ENCODE measurements at places on chromosomes 4 and X.

- DNase-seq = no peak
Observed at GRCh38 chr4:186900984-186901383, 177.3 kb upstream of the FAT1 start.

DNA sequence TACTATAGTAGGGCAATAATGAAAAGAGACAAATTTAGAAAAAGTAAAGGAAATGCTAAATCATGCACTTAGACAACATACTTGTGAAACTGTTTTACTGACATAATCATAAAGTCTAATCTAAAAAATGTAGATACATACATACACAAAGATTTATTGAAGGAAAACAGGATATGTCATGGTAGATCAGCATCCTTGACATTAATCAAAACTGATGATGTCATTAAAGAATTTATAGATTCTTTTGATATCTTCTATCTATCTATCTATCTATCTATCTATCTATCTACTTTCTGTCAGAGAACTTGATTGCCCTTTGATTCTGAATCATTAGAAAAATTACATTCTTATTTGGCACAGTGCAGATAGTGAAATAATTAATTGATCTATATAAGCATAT lies 311.3 kb downstream of the CCSER1 start:
- no peak for DNase-seq

DNA sequence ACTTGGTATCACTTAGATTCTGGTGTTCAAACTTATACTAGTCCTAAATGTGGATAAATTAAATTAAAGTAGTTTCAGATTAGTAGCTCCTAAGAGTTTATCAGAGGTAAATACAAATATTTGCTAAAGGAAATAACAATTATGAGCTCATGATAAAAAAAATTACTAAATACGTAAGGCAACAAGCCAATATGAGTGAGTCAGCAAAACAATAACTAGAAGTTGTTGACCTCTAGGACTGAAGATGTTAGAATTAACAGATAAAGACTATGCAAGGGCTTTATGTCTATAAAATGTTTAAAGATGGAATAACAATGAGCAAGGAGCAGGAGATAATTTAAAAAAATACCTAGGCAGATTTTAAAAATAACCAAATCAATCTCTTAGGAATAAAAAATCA lies 195.8 kb downstream of the CLCN4 start:
- no peak for DNase-seq

- DNase-seq = no peak
Observed at GRCh38 chr4:98739751-98740150, 81.3 kb upstream of the TSPAN5 start.

DNA sequence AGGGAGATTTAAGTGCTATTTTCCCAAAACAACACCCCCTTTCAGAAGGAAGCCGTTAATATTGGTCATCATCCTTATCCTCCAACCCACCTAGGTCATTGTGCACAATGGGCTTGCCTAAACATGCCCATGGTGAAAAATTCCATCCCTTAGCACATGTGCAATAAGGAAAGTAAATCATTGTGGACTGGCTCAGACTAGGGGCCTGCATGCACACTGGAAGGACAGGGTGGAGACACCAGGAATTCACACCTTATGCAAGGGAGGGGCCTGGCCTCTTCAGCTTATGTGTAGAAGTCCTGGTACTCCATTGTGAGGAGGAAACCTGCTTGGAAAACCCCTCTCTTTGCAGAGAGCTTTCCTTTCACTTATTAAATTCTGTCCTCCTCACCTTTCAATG lies 311.4 kb upstream of the NDST4 start:
- DNase-seq = no peak

DNA sequence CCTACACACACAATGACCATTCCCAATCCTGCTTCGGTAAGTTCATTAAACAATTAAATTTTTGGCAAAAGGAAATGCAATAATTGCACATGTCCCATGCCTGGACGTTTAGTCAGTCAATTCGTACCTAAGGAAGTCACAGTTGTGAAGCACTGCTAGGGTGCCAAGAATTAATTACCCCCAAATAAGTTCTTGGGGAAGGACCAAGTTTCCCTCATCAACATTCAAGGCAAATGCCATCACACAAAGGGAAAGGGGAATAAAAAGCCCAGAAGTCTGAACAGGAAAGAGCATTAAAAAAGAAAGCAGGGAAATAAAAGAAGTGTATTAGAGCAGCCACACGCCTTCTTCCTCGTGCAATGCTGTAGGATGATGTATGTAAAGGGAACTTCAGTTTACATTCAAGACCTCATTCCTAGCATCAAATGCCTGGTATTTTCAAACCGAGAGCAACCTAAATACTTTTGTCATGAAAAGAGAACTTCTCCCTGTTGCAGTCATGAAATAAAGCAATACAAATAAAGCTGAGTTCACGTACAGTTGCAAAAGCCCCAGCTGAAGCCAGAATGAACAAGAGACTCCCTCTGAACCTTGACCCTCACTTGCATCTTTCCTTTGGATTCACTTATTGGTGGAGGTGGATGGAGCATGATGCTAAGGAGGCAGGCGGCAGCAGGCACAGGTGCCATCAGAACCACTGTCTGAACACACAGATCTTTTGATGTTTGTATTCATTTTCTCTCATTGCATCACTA lies 124.0 kb upstream of the PPARGC1A start:
- DNase-seq = no peak

GRCh38 chr4:151990201-151990600 lies 229.4 kb upstream of the GATB start:
- DNase-seq = no peak

DNA sequence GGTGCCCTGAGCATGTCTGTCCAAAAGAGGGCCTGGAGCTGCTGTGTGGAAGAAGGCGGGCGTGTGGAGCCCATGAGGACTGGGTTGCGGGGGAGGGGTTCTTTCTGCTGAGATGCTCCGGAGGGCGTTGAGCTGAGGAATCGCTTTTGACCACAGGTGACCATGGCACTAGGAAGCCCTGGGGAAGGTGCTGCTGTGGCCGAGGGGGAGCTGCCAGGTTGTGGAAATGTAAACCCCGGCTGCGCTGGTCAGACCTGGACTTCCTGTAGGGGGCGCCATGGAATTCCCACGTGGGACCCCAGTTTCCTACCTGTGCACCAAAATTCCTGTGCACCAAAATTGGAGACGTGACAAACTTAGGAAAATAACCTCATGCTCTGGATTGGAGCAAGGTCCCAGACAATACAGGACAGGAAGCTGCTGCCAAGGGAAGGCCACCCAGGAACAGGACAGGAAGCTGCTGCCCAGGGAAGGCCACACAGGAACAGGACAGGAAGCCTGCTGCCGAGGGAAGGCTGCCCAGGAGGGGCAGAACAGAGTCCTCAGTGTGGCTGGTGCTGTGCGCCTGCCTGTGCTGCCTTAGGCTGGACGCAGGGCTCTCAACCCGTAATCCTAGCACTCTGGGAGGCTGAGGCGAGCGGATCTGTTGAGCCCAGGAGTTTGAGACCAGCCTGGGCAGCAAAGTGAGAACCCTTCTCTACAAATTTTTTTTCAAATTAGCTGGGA lies 28.4 kb upstream of the UVSSA start:
- no peak for DNase-seq

GRCh38 chr4:42655921-42656678 lies 805 bp downstream of the ATP8A1 start:
- no peak for DNase-seq

GRCh38 chrX:24513416-24513815 lies 48.3 kb downstream of the PDK3 start:
- no peak for DNase-seq

- no peak for DNase-seq
Observed at GRCh38 chrX:53494436-53494835, 60.3 kb upstream of the HSD17B10 start.

DNA sequence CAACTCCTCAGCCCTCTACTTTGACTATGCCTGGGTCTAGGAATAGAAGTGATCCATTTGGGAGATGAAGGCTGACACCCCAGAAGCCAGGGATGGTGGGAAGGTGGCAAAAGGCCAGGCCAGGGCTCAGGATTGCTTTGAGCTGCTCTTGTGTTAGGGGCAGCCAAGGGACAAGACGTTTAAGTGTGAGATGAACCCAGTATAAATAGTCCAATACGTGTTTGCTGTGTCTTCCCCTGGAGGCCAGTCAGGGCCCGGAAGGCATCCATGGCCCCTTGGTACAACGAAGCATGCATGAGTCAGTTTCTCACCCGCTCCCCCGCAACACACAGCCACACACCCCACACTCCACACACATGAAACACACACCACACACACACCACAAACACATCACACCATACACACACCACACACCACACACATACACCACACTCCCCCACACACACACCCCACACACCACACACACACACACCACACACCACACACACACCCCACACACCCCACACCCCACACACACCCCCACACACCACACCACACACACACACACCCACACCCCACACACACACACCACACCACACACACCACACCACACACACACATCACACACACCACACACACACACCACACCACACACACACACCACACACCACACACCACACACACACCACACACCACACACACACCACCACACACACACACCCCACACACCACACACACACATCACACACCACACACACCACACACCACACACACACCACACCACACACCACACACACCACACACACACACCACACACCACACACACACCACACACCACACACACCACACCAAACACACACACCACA lies 5.1 kb downstream of the STARD8 start:
- DNase-seq = no peak

DNA sequence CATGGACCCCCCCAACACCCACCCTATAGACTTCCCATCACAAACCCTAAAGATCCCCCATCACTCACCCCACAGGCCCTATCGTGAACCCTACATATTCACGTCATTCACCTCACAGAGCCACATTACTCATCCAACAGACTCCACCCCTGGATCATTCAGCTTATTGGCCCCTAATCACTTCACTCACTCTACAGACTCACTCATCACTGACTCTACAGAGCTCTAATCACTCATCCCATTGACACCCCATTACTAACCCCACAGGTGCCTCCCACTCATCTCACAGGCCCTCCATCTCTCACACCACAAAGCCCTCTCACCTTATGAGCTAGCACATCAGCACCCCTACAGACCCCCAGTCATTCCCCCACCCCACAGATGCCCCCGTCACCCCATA lies 6.3 kb upstream of the TBC1D25 start:
- no peak for DNase-seq

- no peak for DNase-seq
Observed at GRCh38 chr4:55143858-55144257, 18.5 kb upstream of the KDR start.

GRCh38 chrX:66221856-66222255 lies 57.8 kb downstream of the HEPH start:
- no peak for DNase-seq

- no peak for DNase-seq
Observed at GRCh38 chr4:140641105-140641555, 72.4 kb upstream of the UCP1 start.

- DNase-seq = no peak
Observed at GRCh38 chrX:103949506-103949905, 12.9 kb upstream of the TMSB15B start.

- DNase-seq = no peak
Observed at GRCh38 chrX:136262812-136263315, 11.7 kb upstream of the MAP7D3 start.

DNA sequence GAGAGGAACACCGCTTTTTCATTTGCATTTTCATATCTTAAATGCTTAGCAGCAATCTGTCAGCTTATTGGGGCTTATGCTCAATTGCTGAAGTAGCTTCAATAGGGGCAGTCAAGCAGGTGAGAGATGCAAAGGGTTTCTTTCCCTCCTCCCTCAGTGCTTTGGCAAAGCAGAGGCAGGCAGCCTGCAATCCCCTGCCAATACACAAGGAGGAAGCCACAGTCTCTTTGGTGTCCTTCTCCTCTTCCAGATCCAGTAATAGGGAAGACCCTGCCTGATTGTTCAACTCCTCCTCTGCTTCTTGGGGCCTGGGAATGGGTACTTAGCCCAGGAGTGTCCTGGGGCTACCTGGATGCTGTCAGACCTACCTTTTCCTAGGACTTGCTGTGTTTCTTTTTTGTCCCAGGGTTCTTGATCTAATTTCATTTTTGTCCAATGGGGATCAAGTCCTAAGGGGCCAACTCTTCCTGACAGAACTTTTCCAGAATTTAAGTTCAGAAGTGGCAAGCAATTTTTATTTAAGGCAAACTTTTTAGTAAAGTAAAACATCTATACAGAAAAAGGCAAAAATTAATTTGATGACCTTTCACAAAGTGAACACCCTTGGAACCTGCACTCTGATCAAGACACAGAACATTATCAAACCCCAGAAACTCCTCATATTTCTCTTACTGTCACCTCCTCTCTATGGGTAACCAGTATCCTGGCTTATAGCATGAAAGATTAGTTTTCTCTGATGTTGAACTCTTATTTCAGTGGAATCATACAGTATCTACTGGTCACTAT lies 260.3 kb downstream of the PPP3CA start:
- no peak for DNase-seq

DNA sequence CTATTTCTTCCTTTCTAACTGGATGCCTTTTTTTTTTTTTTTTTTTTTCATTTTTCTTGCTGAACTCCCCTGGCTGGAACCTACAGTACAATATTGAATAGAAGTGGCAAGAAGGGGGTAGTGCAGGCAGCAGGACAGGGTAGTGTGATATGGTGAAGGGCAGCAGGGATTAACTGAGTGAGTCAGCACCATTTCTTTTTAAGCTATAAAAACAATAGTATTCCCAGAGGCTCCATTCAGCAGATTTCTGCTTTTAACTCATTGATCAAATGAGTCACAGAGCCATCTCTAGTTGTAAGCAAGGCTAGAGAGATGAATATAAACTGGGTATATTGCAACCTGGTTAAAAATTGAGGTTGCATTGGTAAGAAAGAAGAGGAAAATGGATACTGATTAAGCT lies 53.6 kb upstream of the SETD7 start:
- no peak for DNase-seq

DNA sequence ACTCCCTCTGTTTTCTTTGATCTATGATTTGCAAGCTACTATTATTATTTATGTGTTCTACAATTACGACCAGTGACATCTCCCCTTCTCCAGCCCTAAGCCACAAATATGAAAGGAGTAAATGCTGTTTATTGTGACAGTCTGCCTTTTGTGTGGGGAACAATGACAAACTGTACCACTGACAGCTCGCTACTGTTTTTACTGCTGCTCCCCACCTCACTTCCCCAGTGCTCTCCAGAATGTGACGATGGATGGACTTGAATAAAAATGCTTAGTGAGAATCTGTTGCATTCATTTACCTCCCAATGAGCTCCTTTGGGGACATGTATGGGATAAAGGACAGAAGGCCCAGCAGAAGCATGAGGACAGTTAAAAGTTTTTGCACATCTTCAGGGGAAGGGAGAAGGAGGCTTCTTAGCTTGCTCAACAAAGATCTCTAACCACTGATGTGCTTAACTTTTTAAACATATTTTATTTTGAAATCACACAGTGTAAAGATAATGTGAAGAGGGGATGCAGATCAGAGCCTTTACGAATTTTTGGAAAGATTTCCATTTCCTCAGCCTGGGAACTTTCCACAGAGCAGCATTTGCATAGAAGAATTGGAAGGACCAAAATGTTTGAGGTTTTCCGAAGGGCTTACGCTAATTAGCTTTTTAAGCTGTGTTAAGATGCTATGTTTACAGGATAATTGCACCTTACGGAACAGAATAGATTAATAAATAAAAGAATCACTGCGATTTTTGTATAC lies 485.1 kb upstream of the TENM3 start:
- no peak for DNase-seq

- DNase-seq = no peak
Observed at GRCh38 chr4:103497692-103498091, 222.1 kb downstream of the TACR3 start.

GRCh38 chr4:161893566-161893965 lies 270.2 kb downstream of the FSTL5 start:
- DNase-seq = no peak

- DNase-seq = no peak
Observed at GRCh38 chr4:80215449-80216052, 18.2 kb downstream of the PRDM8 start.

GRCh38 chrX:72308566-72309296 lies 3.0 kb upstream of the CITED1 start:
- no peak for DNase-seq
